ENCODE measurements at places on chromosomes 7 and 10. TPM values are rescaled to one million over a fixed set of nuclear protein-coding genes. Genes with fewer than 3 reads are reported as not detected.

- H3K27ac ChIP-seq: no peak overlapping the region
- DNase-seq: peak; percentile 61
- no peak overlapping the region for H3K4me3 ChIP-seq
These were observed 130.0 kb downstream of the FAM53B start for GRCh38 chr10:124614003-124614659.

GRCh38 chr7:91351374-91351773 lies 87.1 kb downstream of the FZD1 start:
- H3K27ac ChIP-seq: no peak overlapping the region
- no peaks in the 10 kb centered on the region for H3K36me3 ChIP-seq
- H3K4me1 ChIP-seq: no peaks in the 10 kb centered on the region
- H3K27me3 ChIP-seq: no peaks in the 10 kb centered on the region
- no peak for DNase-seq

The SORBS1 gene
- 0.58 TPM for total RNA-seq

DNA sequence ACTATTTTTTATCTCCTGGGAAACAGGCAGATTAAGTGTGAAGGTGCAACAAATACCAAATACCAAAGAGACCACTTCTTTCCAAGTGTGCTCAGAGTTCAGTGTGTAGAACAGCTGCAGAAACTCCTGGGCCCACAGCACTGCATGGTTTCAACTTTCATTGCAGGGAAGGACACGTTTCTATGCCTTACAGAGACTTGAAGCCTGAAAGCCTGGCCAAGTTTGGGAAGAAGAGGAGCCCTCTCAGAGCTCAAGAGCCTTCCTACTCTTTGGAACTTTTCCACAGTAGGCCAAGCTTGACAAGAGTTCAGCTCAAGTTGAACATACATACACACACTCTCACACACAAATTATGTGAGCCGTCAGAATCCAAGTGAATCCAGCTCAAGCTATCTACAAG lies 2.5 kb downstream of the HOXA4 start:
- no peak overlapping the region for H3K4me3 ChIP-seq
- no peaks in the 10 kb centered on the region for H3K4me1 ChIP-seq
- H3K36me3 ChIP-seq: no peaks in the 10 kb centered on the region
- no peak for DNase-seq
- H3K27ac ChIP-seq: no peak overlapping the region

The TWIST1 gene
- total RNA-seq: 2.9 TPM

The MMP21 gene
- not detected for total RNA-seq

DNA sequence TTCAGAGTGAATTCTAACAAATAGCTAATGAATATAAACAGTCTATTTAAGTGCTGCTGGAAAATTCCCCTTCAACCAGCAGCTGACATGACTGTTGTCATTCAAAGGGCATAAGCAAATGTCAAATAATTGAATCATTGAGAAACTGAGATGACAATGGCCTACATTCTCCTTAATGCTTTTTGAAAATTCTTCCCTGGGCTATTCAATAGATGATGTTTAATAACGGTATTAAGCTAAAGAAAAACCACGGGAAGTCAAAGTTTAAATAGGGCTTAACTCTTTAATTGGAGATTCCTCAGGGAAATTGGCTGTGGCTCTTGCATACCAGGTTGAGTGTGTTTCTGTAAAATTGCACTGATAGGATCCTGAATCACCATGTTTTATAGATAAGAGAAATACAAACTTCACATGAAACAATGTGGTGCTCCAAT lies 77.0 kb downstream of the ARL4A start:
- no peaks in the 10 kb centered on the region for H3K4me1 ChIP-seq
- H3K27ac ChIP-seq: no peak overlapping the region
- no peak for DNase-seq
- H3K36me3 ChIP-seq: no peaks in the 10 kb centered on the region
- no peak overlapping the region for H3K4me3 ChIP-seq

- H3K4me3 ChIP-seq: no peak overlapping the region
- no peaks in the 10 kb centered on the region for H3K27me3 ChIP-seq
- H3K27ac ChIP-seq: no peak overlapping the region
These were observed 9.0 kb downstream of the IQCE start for GRCh38 chr7:2567679-2568278.

DNA sequence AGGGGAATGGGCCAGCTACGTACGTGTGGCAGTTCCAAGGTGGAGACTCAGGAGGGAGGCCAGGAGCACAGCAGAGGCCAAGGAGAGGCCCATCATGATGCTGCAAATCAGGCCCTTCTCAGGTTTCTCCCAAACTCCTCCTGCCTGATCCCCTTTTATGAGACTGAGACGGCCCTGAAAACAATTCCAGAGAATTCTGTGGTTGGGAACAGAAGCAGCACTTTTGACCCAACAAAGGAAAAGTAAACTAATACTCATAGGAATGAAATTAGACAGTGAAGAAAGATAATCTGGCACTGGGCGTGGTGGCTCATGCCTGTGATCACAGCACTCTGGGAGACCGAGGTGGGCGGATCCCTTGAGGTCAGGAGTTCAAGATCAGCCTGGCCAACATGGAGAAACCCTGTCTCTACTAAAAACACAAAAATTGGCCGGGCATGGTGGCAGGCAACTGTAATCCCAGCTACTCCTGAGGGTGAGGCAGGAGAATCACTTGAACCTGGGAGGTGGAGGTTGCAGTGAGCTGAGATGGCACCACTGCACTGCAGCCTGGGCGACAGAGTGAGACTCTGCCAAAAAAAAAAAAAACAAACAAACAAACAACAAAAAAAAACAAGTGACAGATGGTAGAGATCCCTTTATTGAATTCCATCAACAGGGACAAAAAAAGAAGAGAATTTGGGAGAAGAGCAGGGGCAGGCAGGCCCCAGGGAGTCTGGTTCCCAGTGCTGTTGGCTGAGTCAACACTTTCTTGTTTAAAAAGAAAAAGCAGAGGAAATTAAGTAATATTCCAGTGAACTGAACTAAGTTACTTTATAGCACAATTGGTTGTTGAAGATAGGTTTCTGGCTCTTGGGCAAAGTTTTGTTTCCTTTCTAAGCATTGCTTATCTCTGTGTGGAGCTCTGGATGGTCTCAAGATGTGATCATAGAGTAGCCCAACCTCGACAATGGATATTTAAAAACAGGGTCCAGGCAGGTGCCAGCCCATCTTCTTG lies at the start of gene CCL26:
Gene CCL26, minus strand, starts transcription at position 131 of the 997 bp plus-strand sequence. Its CDS starts 35 bp downstream, at position 96.
- H3K27me3 ChIP-seq: no peaks in the 10 kb centered on the region
- H3K4me3 ChIP-seq: no peak within 1 kb of the TSS
- no peak for DNase-seq
- H3K4me1 ChIP-seq: peaks cover 27% of the 10 kb centered on the region

The PNLIP gene
- not detected for total RNA-seq

- DNase-seq: no peak
- H3K27ac ChIP-seq: no peak overlapping the region
- no peaks in the 10 kb centered on the region for H3K4me1 ChIP-seq
- H3K36me3 ChIP-seq: no peaks in the 10 kb centered on the region
- no peaks in the 10 kb centered on the region for H3K27me3 ChIP-seq
These were observed 33.3 kb upstream of the TM9SF3 start for GRCh38 chr10:96619796-96620773.
